ENCODE measurements at places on chromosomes 13 and 19.
A peak's percentile ranks its signal among the peaks of the same experiment; 100 is the strongest.

GRCh38 chr13:99941086-99941485 lies 30.5 kb downstream of the ZIC5 start:
- DNase-seq, result no peak

GRCh38 chr13:110249326-110249725 lies 57.6 kb downstream of the COL4A1 start:
- DNase-seq, result no peak

DNA sequence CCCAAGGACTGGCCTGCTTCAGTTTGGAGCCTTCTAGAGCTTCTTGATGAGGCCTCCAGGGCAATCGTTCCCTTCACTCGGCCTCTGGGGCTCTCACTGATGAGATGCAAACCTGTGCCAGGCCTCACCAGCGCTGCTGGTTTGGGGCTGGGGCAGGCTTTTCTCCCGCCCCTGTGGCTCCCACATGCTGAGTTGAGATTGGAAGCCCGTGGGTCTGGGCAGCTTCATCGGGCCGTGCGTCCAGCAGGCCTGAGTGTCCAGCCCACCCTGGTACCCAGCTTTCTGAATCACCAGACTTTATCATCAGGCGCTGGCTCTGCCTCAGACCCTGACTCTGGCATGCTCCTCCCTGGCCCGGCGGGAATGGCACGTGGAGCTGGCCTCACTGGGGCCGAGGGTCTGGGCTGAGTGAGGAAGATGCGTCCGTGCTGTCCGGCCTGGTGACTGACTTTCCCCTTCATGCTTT lies 4.3 kb downstream of the CALM3 start:
- no peak for DNase-seq

DNA sequence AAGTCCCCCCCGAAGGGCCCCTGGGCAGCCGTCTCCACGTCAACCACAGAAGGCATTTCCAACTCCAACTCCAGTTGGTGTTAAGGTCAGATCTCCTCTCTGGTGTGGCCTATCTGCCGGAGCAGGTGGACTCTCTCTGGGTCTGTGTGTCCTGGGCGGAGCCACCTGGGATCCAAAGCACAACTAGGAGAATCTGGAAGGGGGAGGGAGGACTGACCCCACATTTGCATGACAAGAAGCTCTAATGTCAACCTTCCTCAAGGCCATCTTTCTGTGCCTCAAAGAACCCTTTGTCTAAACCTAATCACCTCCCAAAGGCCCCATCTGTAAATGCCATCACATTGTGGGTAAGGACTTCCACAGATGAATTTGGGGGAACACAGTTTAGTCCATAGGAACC lies 381.5 kb downstream of the UQCRFS1 start:
- no peak for DNase-seq

- peak; percentile 90 for DNase-seq
Observed at GRCh38 chr19:57934820-57935665, at the start of gene ZNF418. Gene ZNF418, minus strand, starts transcription at chr19:57935402. Its CDS starts 1,580 bp downstream, at chr19:57933822.

GRCh38 chr19:33998739-33999345 lies 173.5 kb upstream of the LSM14A start:
- DNase-seq, result no peak

DNA sequence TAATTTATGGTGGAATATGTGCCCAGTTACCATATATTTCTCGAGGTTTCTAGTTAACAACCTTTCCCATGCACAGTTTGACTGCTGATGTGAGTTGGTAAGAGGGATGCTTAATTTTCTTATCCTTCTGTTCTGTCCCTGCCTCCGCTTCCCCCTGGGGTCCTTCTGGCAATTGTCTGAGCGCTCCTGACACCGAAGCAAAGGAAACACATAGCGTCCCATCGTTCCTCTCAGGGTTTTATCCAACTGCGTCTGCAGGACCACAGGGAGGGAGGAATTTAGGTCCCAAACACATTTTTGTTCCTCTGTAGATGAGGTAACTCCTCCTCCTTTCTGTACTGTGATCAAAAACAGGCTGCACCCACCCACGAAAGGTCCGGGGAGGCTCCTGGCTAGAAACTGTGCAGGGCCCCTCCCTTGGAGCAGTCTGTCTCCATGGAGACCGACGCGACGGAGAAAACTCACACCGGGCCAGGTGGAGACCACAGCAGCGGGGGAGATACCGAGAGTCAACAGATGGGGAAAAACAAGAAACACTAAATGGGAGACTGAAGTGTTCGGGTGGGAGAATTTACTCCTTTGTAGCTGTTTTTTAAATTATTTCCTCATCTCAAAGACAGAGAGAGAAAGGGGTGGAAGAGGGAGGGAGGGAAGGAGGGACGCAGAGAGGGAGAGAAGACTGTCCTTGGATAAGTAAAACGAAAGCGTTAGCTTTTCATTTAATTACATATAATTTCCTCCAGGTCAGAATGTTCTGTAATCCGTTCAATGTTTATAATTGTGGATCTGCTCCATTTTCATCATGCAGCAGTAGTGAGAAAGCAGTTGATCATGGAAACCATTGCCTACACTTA lies 191.8 kb upstream of the NBEA start:
- DNase-seq, result peak; percentile 49

GRCh38 chr13:98961503-98962105 lies 16.3 kb downstream of the DOCK9 start:
- no peak for DNase-seq

DNA sequence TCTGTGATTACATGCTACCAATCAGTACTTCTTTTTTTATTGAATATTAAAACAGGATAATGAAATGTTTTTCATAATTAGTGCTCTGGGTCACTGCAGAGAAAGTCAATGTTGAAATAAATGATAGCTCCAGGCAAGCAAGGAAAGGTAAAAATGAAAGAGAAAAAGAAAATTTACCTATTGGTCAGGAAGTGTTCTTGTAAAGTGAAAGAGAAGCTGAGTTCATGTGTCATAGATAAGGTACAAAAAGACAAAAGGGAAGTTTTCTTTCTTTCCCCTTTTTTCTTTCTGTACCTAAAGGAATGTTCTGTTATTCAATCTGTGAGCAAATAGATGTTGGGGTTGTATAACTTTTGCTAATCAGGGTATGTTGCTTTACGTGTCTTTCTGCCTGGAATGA lies 197.0 kb downstream of the PCDH9 start:
- no peak for DNase-seq

- peak; percentile 61 for DNase-seq
Observed at GRCh38 chr19:4911786-4912672, 2.7 kb downstream of the UHRF1 start.

Data from cerebellum (tissue), 4 donors.